Upper lobe of right lung (tissue), 1 donor: ENCODE measurements at places on chromosomes 12 and 14. TPM values are rescaled to one million over a fixed set of nuclear protein-coding genes. Genes with fewer than 3 reads are reported as not detected.
A peak's percentile ranks its signal among the peaks of the same experiment; 100 is the strongest.

DNA sequence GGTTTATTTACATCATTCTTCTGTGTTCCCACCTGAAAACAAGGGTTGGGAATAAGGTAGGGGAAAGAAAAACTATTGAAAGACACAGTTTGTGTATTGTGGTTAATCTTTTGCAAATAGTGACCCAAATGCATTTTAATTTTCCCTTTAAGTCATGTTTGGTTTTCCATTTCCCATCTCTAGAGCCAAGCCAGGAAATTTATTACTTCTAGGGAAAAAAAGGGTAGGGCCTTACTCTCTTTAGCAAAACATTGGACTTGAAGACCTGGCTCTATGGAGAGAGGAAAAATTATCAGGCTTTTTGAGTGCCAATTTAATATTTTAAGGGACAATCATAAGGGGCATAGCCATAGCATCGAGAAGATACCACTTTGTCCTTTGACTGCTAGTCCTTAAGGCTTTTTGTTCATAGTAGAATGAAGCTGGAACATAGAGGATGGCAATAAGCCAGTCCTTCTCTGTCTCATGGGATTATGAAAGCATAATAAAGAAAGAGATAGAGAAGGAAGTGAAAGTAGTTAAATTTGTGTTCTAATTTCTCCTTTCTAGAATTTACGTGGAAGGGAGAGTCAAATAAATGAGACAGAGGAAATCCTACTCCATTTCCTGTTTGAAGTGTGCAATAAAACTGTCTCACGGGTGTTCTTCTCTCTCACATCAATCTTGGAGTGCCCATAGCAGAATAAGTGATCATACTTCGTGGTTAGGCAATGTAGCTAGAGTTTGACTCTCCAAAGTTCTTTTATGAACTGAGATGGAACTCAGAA, 50.9 kb upstream of the PPFIA2 start:
- no peak for DNase-seq

Gene KIF26A
- total RNA-seq: 5.9 TPM

DNA sequence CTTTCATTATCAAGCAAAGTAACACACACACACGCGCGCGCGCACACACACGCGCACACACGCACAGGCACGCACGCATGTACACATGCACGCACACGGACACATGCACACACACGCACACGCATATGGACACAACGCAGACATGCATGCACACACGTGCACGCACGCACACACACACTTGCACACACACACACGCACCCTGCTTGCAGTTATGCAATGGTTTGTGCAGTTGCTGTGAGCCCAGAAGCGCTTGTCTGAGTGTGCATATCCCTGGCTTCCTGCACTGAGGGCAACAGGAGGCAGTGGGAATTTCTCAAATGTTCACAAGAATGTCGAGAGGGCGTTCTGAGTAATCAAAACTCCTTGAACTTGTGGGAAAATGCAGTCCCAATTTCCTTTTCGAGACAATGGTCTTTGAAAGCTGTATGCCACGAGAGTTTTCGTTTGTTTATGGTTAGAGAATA, 41.6 kb downstream of the NFKBIA start:
- no peak for DNase-seq

- DNase-seq: no peak
Observed at GRCh38 chr12:123242116-123242904, 9.1 kb downstream of the MTRFR start.

Gene NPFF
- not detected for total RNA-seq

DNA sequence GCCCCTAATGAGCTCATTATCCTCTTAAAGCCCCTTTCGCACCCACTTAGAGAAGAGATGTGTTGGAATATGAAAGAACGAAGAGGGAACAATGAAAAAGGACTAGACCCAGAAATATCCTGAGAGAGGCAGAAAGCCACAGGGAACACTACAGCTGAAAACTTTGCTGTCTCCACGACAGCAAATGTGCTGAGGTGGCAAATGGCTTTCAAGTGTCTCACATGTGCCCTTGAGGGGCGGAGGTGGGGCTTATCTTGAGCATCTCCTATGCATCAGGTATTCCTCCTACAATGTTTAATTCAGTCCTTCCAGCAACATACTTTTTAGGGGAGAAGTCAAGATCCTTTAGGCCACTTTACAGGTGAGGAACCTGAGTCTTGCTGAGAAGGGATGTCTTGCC, 62.9 kb downstream of the WSCD2 start:
- no peak for DNase-seq

Gene A2M
- 2,772 TPM for total RNA-seq

Gene GRIP1
- 5.2 TPM for total RNA-seq

Gene ARHGEF40
- 39.2 TPM for total RNA-seq

- no peak for DNase-seq
Observed at GRCh38 chr14:90986510-90986909, 73.9 kb downstream of the RPS6KA5 start.

DNA sequence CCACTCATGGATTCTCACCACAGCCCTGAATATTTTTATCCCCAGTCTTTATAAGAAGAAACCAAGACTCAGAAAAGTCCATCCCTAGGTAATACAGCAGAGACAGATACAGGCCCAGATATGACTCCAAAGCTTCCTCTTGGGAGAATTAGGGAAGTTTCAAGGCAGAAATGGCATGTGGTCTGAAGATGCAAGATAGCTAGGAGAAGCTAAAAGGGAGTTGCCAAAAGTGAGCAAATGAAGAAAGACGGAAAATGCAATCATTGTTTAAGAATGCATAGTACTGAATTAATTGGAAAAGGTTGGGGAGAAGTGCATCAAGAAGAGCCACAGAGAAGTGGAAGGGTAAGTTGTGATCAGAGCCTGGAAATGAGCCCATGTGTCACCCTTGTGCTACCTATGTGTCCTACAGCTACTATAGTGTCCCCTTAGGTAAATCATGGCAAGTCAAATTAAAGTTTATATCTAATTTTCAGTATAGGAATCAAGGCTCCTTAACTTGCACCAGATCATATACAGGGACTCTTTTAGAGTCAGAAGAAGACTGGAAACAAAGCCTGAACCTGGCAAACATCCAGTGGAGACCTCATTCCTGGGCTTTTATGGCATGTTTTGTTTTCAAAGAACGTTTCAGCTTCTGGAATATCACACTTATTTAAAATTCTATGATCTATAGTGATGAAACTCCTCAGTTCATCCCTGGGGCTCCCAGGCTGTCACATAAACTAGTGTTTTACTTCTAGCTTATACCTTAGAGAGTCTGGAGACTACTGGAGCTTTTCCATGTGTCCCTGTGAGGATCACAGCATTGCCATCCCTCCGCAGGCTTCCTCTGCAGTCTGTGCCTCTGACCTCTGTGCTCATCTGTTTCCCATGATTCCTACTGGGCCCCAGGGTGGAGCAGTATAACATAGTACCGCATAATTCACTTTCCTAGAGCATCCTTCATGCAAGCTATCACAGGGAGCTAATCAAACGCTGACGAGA, 189.0 kb upstream of the CDKN3 start:
- no peak for DNase-seq

DNA sequence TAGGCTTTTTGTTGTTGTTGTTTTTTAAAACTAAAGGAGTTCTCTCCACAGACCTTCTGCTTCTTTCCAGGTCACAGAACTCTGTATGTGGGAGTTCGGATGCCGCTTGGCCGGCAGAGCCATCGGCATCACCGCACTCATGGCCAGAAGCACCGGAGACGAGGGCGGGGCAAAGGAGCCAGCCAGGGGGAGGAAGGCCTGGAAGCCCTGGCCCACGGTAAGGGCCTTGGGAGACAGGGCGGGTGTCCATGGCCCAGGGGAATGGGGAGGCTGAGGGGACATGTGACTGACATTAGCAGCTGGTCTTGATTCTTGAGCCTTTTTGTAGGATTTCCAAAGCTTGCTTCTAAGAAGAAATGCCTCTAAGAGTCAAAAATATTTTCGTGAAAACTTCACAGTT, 26.2 kb downstream of the SLC4A8 start:
- no peak for DNase-seq

GRCh38 chr12:13339538-13339937, 143.0 kb downstream of the EMP1 start:
- no peak for DNase-seq

- no peak for DNase-seq
Observed at GRCh38 chr14:61037215-61037614, 56.2 kb downstream of the SLC38A6 start.

Gene PPP4R4
- 2.2 TPM for total RNA-seq

Gene NOXRED1
- 0.55 TPM for total RNA-seq

GRCh38 chr12:56020423-56021184, at the start of gene IKZF4:
Gene IKZF4 (plus strand): TSS chr12:56021043. CDS start chr12:56021494, 451 bp downstream.
- peak; percentile 72 for DNase-seq

Gene CAPRIN2
- 17.2 TPM for total RNA-seq

DNA sequence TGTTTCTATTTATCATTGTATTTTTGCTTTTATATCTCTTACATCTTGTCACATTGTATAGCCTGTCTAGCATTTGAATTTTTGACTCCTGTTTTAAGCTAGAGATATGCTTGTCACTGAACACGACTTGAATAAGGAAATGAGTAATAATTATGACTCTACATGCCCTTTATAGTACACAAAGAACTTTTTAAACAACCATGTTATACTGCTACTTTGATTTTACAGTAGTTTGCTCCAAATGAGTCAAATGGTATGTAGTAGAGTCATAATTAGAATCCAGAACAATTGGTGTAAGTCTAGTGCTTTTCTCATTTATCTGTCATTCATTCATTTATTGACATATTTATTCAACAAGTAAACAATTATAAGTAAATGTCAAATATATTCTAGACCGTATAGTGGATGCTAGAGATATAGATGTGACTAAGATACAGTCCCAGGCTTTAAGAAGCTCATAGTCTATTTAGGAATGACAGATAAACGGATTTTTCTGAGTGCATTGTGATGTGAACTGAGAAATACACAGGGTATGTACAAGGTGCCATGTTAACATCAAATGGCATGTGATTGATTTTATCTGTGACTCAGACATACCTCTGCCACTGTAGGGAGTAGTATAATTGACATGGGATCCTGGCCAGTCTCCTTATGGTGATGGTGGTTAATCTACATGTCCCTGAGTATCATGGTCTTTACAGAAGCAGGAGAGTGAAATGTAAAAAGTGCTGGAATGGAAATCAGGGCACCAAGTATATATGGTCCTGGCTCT, 799.7 kb downstream of the DIO2 start:
- DNase-seq: no peak

Gene WNT1
- not detected for total RNA-seq
